NCI-H526 (cell line): ENCODE measurements at places on chromosomes 5 and 9.
A peak's percentile ranks its signal among the peaks of the same experiment; 100 is the strongest.

GRCh38 chr5:399296-400281, 43.4 kb upstream of the EXOC3 start:
- DNase-seq = peak; percentile 90

GRCh38 chr9:129162497-129163197, 15.4 kb downstream of the IER5L start:
- DNase-seq = no peak

DNA sequence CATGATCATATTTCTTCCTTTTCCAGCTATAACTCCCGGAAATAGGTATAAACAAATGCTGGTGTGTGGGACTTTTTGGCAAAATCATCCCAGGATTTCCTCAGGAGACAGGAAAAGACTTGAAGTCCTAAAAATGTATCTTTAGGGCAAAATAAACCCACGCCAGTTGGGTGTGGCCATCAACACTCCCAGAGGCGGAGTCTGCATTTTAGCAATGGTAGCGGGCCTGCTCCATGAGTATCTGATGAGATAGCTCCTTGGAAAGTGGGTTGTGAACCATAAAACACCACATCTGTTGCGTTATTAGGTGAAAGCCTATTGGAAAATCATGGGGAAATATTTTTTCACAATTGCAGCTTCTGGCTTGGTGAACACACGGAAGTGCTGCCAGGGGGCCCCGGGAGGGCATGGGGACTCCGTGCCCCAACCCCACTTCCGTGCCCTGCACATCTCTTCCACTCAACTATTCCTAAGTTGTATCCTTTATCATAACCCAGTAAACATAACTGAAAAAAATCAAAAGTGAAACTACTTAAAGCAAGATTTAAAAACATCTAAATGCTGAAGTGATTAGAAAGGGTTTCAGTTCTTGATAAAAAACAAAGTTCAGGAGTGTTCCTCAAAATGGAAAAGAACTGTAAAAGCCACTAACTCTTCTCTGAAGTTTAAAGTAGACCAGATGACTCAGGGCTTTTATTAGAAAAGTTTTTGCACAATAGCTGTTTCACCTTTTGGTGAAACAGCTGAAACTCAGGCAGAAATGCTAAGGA, 111.2 kb downstream of the LRRC70 start:
- DNase-seq = no peak

GRCh38 chr9:128286440-128286839, 10.4 kb downstream of the SWI5 start:
- DNase-seq = no peak

DNA sequence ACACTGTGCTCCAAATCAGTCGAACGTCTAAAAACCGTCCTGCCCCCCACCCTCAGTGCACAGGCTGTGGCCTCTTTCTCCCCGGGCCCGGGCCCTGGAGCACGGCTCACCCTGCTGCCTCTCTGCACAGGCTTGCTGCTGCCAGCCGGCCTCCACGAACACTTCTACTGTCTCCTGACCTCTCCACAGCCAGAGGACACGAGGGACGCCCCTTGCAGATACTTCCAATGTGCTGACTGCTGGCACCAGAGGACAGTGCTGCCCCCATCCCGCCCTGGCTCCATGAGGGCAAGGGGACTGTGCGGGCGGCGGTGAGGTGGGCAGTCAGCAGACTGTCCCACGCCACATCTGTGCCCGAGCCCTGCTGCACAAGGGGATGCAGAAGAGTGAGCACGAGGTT, 174.8 kb downstream of the COL23A1 start:
- DNase-seq = no peak

DNA sequence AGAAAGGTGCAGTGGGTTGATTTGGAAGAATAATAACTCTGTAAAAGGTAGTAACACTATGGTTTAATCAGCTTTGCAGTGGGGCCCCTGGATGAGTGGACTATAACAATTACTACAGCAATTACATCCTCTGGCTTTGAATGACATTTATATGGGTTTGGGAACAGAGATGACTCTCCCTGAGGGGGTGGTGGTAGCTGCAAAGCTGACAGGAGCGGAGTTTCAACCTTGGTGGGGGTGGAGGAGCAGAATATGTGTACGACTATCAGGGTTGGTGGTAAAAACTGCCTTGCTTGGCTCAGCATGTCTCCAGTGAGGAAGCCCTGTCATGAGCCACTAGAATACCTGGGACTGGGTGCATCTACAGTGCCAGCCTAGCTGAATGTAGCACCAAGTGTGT, 28.3 kb upstream of the NR3C1 start:
- DNase-seq = no peak
